ENCODE measurements at places on chromosomes 7 and 10. TPM values are rescaled to one million over a fixed set of nuclear protein-coding genes. Genes with fewer than 3 reads are reported as not detected.

The KCNMA1 gene
- total RNA-seq: 2.3 TPM

DNA sequence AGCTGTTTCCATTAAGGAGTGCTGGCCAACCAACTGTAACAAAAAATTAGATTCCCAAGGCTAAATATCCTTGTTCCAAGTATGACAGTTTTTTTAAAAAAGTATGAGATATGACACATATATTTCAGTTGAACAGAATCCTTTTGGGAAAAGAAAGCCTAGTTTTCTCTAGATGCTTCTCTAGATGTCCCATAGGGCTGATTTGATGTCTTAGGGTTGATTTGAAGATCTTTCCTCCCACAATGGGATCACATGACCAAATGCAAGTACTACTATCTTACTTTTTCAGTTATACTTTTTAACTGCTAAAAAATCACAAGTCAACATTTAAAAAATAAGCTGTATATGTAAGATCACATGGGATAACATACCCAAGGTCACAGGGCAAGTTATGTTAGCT is 3.7 kb downstream of the NAMPT start:
- DNase-seq: no peak

DNA sequence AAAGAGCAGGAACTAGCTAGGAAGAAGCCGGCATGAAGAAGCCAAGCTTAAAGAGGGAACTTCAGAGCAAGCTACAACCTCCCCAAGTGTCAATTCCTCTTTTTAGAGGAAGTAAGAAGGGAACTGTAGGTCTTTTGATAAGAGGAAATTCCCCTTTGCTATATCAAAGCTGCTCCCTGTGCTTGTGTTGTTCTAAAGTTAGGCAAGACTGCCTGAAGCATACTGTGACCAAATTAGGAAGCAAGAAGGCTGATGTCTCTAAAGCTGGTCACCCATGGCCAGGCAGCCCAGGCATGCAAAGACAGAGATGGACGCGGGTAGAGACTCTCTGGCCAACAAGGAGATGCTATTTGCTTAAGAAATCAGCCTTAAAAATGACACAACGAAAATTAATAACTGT is 87.9 kb downstream of the RNF216 start:
- DNase-seq: no peak

The SLC13A4 gene
- 0.12 TPM for total RNA-seq

GRCh38 chr7:155860840-155861479 is 48.7 kb upstream of the SHH start:
- DNase-seq: no peak
